Germinal center (tissue), 1 donor: ENCODE measurements at places on chromosomes 4 and X.

DNA sequence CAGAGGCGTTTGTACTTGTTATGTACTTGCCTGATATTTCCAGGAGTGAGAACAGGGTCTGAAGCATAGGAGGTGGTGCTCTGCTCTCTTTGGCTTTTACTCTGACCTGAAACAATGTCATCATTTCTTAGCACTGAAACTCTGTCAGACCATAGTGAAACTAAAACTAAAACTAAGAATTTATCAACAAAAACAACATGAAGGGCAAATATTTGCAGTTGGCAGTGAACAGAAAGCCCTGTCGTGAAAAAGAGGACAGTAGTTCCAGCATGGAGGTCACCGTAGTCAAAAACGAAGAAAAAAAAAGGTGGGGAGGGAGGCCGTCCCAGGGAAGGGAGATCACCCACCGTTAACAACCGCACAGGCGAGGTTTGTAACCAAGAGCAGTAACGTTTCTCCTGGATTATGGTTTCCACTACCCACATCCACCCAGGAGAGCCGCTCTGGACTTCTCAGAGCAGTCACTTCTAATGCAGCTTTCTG, 97.5 kb downstream of the ANK2 start:
- no peak for DNase-seq

- no peak for DNase-seq
Measured at GRCh38 chr4:185165605-185166063, 22.6 kb downstream of the SLC25A4 start.

DNA sequence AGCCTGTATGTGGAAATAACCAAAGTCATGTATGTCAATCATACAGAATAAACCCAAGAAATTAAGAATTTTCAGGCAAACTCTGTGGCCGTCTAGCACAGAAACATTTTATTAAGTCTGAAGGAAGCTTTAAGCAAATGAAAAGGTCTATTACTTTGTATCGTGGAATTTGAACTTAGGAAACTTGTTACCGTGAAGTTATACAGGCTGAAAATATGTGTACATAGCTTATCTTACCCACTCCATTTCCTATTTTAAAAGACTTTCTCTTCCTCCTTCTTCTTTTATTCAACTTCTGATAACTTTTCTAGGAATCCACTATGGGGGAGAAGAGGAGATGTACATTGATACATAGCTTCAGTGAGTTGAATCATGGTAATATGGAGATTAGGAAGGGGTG, 108.3 kb downstream of the AGTR2 start:
- DNase-seq, result no peak

DNA sequence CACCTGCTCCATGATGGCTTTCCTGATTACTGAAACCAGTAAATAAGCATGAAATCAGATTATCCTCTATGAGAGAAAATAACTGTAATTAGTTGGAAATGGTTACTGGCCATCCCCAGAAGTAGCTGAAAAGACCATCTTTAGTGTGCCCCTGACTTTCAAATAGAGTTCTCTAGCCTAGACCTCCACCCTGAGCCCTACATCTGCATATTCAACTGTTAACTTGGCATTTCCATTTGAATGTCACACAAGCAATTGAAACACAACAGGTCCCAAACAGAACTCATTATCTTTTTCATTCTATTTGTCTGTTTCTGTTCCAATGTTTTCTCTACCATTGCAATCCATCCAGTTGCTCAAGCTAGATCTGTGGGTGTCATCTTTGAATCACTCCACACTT, 952.3 kb downstream of the RPA4 start:
- DNase-seq, result no peak

DNA sequence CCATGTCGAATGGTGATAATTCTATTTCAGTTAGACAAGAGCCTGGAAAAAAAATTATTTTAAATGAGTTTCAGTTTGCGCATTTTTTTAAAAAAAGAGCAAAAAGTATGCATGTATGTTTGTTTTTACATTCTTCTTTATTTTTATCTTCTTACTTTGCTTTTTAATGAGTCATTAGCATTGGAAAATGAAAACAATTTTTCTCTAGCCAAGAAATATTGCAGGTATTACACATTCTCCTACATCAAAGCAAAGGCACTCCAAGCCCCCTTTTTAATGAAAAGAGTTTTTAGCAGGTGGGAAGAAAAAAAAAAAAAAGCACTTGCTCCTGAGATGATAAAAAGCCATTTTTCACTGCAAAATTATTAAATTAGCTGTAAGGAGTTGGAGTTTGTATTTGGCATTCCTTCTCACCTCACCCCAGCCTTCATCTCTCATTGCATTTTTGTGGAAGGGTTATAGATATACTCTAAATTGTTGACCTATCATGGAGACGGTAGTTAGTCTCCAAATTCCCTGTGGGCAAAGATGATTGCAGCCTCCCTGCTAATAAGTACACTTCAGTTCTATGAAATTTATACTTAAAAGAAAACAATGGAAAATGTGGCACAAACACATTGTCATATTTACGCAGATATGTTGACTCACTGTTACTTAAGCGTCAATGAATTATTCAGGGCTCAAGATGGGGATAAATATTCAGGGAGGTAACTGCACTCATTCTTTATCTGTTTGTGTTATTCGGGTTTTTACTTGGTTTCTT, 43.8 kb downstream of the PALLD start:
- DNase-seq, result no peak

DNA sequence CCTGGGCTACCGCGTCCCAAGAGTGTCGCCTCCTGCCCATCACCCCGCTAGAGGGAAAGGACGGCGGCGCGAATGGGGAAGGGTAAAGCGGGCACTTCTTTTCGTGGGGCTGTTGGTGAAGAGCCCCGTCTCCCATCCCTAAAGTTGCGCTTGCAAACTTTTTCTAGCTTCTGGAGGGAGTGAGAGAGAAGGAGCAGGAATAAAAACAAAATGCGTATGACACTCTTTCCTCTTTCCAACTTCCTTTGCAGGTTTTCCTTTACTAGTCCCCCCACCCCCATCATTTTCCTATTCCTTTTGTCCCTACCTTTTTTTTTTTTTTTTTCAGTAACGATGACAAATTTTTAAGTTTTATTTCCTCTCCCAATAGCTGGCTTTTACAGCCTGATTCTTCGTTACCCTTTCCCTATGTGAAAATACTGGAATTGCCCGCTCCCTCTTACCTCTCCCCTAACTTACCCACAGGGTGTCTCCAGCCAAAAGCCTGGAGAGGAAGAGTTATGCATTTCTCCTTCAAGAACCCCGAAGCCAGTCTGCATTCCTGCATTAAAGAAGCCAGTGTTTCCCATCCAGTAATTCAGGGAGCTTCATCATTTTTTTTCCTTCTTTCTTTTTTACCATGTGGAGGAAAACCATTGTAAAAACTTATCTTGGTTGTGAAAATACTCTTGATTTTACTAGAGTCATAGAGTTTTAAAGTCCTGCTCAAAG, 613 bp upstream of the ARSJ start:
- no peak for DNase-seq

DNA sequence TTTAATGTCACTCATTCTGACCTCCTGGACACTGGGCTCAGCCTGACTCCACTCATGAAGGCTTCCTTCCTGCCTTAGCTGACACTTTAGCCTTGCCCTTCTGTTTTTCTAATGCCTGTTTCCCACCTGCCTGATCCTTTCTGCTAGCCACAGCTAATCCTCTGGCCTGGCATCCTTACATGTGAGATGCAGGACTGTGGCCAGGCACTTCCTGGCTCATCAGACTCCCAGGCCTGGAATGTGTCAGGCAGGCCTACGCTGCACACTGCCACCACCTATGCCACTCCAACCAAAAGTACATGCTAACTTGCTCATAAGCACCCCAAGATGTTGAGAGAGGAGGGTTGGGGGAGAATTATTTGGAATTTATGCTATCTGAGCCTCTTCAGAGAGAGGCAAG, 138.8 kb upstream of the NALF2 start:
- DNase-seq, result no peak

- DNase-seq, result no peak
Measured at GRCh38 chr4:86950831-86951525, 16.2 kb downstream of the AFF1 start.

- DNase-seq, result no peak
Measured at GRCh38 chrX:139826065-139827044, 106.5 kb downstream of the ATP11C start.
